ENCODE measurements at places on chromosomes 3 and 15. TPM values are rescaled to one million over a fixed set of nuclear protein-coding genes. Genes with fewer than 3 reads are reported as not detected.
A peak's percentile ranks its signal among the peaks of the same experiment; 100 is the strongest.

Gene ATG3
- total RNA-seq, result 36.3 TPM

- H3K36me3 ChIP-seq, result no peaks in the 10 kb centered on the region
- H3K27ac ChIP-seq, result peak overlapping the region; percentile 61
- no peak overlapping the region for H3K4me3 ChIP-seq
- DNase-seq, result no peak
- H3K4me1 ChIP-seq, result no peaks in the 10 kb centered on the region
Observed at GRCh38 chr3:100882571-100882984, 110.6 kb downstream of the ABI3BP start.

Gene GPR15
- total RNA-seq, result not detected

- H3K27me3 ChIP-seq, result no peaks in the 10 kb centered on the region
- no peak overlapping the region for H3K4me3 ChIP-seq
- no peak for DNase-seq
- H3K4me1 ChIP-seq, result no peaks in the 10 kb centered on the region
- peak overlapping the region; percentile 3 for H3K27ac ChIP-seq
- no peaks in the 10 kb centered on the region for H3K36me3 ChIP-seq
Observed at GRCh38 chr15:46872286-46872980, 844.9 kb upstream of the SEMA6D start.

DNA sequence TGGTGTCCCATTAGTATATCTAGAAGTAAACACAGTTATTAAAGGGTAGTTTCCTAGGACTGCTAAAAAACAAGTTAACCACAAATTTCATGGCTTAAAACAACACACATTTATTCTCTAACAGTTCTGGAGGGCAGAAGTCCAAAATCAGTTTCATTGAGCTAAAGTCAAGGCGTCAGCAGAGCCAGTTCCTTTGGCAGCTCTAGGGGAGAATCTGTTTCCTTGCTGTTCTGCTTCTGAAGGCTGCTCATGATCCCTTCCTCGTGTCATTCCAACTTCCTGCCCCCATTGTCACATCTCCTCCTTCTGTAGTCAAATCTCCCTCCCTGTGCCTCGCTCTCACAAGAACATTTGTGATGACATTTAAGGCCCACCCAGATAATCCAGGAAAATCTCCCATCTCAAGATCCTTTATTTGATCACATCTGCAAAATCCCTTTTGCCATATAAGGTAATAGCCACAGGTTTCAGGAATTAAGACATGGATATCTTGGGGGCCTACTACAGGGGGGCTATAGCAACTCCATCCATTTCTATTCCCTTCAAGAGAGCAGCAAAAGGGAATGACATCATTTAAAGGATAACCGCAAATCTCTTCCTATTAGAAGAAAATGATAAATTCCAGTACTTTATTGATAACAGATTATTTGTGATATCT lies 50.1 kb downstream of the GPR176 start:
- H3K27ac ChIP-seq, result no peak overlapping the region
- H3K4me3 ChIP-seq, result no peak overlapping the region
- H3K4me1 ChIP-seq, result peaks cover 2% of the 10 kb centered on the region
- H3K36me3 ChIP-seq, result no peaks in the 10 kb centered on the region

Gene PARP15
- total RNA-seq, result 0.29 TPM

DNA sequence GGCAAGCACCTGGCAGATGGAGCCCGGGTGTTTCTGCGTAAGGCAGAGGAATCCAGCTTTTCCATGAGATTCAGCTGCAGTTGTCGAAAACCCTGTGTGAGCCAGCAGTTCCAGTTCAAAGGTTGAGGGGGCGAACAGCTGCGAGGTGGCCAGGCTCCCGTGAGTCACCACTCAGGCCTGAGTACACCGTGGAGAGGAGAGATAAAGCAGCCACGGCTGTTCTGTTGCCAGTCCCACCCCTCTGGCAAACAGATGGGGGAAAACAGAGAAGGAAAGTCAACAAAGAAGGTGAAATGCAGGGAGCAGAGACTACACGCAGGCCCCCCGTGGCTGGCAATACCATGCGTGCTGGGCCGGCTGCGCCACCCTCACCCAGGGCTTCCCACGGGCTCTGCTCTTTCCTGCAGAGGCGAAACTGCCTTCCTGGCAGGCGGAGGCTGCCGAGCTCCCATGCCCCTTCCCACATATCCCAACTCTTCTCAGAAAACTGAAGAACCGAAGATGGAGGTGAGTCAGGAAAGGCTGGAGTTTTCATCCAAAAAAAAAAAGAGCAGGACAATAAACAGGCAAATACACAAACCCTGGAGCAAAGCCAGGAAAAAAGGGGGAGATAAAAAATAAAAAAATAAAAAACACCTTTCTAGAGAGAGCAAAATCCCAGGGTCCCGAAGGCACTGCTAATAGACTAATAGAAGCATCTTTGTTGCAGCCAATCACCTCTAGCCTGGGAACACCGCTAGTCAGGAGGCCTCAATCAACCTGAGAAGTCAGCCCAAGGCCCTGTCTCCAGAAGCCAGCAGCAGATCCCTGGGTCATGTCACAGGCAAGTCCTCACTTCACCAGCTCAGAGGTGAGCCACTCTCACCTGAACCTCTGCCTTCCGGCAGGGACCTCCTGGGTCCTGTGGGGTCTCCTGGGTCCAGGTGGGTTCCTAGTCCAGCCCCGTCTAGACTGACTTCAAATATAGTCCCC lies 37.7 kb downstream of the FAM174B start:
- no peak overlapping the region for H3K4me3 ChIP-seq
- peak overlapping the region; percentile 52 for H3K27ac ChIP-seq
- DNase-seq, result peak; percentile 59
- peaks cover 13% of the 10 kb centered on the region for H3K4me1 ChIP-seq
- H3K36me3 ChIP-seq, result peaks cover 59% of the 10 kb centered on the region

DNA sequence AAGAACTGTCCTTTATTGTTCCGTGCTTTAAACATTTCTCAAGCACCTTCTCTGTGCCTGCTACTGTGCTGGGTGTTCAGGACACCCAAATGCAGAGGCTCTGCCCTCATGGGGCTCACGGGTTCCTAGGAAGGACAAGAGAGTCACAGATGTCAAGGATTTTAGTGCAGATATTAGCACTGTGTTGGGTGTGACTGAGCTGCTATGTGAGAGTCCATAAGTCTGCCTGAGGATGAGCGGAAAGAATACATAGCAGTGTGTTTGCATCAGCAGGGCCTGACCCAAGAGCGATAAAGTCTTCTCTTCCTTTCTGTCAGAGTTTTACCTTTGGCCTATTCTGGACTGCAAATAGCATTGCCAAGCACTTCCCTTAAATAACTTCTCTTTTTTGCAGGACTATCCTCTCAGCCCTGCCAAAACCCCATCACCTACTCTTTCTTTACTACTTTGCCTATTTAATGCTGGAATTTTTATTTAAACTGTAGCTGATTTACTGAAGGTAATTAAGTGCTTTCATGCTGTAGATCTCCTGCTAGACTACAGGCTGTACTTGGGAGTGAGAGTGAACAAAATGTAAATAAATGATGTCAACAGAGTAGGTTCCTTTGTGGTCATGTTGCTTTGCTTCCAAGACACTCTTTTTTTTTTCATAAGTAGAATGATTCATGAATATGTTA lies 459.4 kb upstream of the TPRG1 start:
- no peaks in the 10 kb centered on the region for H3K4me1 ChIP-seq
- no peaks in the 10 kb centered on the region for H3K27me3 ChIP-seq
- DNase-seq, result no peak
- no peak overlapping the region for H3K27ac ChIP-seq
- H3K36me3 ChIP-seq, result peaks cover 21% of the 10 kb centered on the region
- no peak overlapping the region for H3K4me3 ChIP-seq

Gene SNTN
- total RNA-seq, result not detected

GRCh38 chr15:26842391-26842790 lies 24.5 kb upstream of the GABRA5 start:
- no peaks in the 10 kb centered on the region for H3K4me1 ChIP-seq
- no peak overlapping the region for H3K27ac ChIP-seq
- H3K27me3 ChIP-seq, result no peaks in the 10 kb centered on the region
- DNase-seq, result peak; percentile 41
- H3K36me3 ChIP-seq, result no peaks in the 10 kb centered on the region

- no peak overlapping the region for H3K4me3 ChIP-seq
- DNase-seq, result no peak
- H3K27ac ChIP-seq, result no peak overlapping the region
- no peaks in the 10 kb centered on the region for H3K36me3 ChIP-seq
- no peaks in the 10 kb centered on the region for H3K4me1 ChIP-seq
Observed at GRCh38 chr3:129940086-129940485, 34.4 kb upstream of the TRH start.

GRCh38 chr15:31264559-31265089 lies 62.0 kb upstream of the KLF13 start:
- H3K4me3 ChIP-seq, result no peak overlapping the region
- H3K27ac ChIP-seq, result no peak overlapping the region
- H3K36me3 ChIP-seq, result no peaks in the 10 kb centered on the region
- DNase-seq, result peak; percentile 36
- H3K4me1 ChIP-seq, result peaks cover 3% of the 10 kb centered on the region

Gene GOLGA8T
- total RNA-seq, result 0.20 TPM

Gene CLRN1
- total RNA-seq, result not detected
